ENCODE measurements at places on chromosomes 12 and 14.

DNA sequence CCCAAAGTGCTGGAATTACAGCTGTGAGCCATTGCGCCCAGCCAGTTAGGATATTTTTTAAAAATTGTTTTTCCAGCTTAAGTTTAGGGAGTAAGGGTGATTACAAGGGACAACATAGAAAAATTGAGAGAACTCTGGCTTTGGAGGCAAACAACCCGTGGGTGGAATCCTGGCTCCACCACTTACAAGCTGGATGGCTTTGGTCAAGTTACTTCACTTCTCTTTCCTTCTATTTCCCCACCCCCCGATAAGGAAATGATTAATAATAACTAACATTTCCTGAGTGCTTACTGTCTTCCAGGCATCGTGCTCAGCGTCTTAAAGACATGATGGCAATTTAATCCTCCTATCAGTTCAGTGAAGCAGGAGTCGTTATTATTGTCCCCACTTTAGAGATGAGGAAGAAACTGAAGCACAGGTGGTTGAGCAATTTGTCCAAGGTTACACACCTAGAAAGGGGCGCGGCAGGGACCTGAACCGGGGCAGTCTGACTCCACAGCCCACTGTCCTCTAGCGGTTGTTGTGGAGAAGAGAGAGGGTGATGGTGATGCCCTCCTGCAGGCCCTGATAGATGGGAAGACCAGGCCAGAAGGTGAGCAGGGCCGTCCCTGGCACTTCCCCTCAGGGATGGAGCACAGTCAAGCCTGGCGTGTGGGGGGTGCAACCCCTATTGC lies 16.7 kb upstream of the FAIM2 start:
- no peak for DNase-seq

DNA sequence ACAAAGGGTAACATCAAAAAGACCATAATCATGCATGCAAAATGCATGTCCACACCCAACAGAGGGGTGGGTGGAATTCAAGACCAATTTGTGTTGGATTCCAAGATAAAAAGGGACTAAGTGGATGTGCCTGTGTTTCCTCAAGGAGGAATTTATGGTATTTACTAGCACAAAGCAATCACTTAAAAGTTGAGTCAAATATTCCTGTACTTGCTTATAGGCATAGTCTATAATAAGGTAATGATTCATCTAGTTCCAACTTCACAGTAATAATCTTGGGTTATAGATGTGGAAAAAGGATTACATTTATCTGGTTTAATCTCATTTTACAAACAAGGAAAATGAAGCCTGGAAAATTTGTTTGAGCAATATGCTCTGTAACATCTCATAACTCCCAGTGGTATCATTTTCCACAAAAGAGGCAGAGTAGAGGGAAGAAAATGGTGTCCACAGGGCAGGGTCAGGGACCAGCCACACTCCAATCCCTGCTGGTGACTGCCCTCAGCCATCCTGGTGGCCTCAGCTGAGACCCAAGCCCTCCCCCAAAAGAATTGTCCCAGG lies 80.8 kb upstream of the REP15 start:
- no peak for DNase-seq

GRCh38 chr14:33282331-33283230 lies 343.9 kb downstream of the NPAS3 start:
- DNase-seq, result no peak

- no peak for DNase-seq
These were observed 212.9 kb upstream of the HMGA2 start for GRCh38 chr12:65611396-65611795.

Measured in activated naive CD4-positive, alpha-beta T cell treated with Interleukin-2 at 50 U/mL for 16 hours (primary cell).